ENCODE measurements at places on chromosomes 11 and 22.
A peak's percentile ranks its signal among the peaks of the same experiment; 100 is the strongest.

GRCh38 chr11:95147364-95147905 is 57.8 kb downstream of the ENDOD1 start:
- peak; percentile 88 for DNase-seq

GRCh38 chr22:46696229-46696518 is 41.9 kb downstream of the CERK start:
- DNase-seq = no peak

DNA sequence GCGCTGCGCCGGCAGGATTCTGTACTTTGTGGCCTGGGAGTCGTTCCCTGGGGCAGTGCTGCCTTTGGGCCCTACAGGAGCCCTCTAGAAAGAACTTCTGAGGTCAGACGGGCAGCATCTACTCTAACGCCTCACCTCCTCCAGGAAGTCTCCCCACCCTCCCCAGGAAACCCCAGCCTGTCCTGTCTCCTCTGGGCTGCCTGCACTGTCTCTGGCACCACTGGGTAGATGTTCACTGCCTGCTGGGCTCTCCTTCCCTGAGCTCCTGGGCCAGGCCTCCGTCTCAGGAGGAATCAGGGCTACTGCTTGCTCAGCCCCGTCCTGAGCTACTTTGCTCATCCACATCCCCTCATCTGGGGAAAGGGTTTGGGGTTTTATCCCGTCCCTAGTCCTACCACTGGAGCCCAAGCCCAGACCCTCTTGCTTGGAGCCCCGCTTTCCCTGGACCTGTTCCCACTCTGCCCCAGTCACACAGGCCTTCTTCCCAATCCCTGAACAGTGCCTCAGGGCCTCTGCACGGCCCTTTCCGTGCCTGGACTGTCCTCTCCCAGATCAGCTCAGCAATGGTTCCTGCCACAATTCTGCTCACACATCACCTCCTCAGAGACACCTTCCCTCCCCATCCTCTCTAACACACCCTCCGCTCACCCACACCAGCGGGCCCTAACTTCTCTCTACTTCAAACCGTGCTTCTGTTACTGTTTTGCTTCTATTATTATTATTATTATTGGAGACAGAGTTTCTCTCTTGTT is 11.3 kb upstream of the TREH start:
- no peak for DNase-seq

GRCh38 chr22:42949159-42949558 is 65.8 kb downstream of the PACSIN2 start:
- DNase-seq = no peak

DNA sequence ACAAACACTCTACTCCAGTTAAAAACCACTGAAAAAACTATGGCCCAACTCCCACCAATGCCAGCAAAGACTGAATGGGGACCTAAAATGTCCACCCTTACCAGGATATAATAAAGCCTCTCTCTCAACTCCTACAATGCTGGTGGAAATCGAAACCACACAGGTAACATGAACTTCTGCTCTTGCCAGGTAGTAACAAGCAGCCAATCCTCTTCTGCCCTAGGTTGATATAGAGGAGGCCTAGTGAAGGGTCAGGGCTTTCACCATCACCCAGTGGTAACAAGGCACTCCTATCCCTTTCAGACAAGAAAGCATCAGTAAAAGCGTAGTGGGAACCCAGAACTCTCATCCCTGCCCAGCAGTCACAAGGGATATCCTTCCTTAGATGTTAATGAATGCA is 22.6 kb downstream of the DCUN1D5 start:
- no peak for DNase-seq

- DNase-seq = no peak
These were observed 272.0 kb upstream of the SESN3 start for GRCh38 chr11:95503047-95503446.

DNA sequence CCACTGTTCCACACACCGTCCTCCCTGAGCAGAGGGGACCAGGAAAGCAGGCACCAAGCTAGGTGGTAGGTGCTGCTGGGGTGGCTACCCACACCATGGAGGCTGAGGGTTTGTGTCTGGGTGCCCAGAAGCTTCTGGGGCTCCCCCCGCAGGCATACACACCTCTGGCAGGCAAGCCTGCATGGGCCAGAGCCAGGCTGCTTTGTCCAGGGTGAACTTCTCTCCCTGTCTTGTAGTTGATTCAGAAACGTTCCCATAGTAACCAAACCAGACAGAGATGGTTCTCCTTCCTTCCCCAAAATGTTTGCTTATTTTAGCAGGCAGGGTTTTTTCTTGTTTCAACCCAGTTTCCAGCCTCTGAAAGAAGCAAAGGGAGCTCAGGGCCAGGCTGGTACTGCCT is 40.9 kb upstream of the SUSD2 start:
- DNase-seq = no peak

- no peak for DNase-seq
These were observed 15.8 kb downstream of the MYEOV start for GRCh38 chr11:69309631-69310280.

DNA sequence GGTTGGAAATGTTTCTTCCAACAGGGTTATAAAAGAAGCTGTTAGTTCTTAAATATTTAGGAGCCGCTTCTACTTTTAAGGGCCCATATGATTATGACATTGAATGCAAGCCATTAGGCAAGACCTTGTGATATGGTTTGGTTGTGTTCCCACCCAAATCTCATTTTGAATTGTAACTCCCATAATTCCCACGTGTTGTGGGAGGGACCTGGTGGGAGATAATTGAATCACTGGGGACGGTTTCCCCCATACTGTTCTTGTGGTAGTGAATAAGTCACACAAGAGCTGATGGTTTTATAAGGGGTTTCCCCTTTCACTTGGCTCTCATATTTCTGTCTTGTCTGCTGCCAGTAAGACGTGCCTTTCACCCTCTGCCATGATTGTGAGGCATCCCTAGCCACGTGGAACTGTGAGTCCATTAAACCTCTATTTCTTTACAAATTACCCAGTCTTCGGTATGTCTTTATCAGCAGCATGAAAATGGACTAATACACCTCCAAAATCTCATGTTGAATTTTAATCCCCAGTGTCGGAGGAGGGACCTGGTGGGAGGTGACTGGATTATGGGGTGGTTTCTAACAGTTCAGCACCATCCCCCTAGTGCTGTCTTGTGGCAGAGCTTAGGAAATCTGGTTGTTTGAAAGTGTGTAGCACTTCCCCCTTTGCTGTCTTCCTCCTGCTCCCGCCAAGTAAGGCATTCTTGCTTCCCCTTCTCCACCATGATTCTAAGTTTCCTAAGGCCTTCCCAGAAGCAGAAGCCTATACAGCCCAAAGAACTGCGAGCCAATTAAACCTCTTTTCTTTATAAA is 4.3 kb downstream of the CD59 start:
- no peak for DNase-seq

DNA sequence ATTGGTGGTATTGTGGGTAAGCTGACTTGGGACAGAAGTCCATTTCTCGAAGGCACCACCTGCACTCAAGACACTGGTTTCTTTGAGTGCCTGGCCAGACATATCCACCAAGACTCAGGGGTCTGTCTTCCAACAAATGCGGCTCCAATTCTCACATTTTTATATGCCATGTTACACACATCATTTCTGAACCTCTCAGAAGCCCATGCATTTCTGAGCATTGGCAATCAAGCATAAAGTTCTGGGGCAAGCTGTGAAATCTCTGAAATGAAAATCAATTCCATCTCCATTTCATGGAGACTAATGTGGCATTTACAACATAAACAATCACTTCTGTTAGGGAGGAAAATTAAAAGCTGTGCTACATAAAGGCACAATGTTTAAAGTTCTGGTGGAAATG is 243.7 kb downstream of the KIRREL3 start:
- no peak for DNase-seq

DNA sequence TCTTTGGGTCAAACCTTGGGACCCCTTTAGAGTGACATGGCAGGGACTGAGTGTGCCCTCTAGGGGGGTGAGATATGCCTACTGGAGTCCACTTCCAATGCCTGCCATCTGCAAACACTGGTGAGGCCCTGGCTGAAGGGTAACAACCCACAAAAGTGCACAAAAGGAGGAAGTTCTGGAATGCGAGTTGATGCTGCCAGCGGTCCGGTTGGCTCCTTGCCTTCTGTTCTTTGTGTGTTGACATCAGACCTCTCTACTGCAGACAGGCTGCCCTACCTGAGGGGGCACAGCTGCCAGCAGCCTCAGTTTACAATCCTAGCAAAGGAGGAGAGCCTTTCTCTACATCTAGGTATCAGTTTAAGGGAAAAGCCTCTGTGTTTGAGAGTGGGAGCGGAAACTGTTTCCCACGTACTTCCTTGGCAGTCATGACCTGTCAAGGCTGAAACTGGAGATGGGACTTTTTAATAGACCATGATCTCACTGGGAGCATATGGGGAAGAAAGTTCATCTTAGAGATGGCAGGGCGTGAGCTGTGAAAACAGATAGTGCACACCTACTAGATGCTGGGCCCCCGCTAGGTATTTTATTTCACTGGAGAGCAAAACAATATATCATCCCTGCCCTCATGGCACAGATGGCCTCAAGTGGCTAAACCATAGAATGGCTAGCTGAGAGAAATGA is 27.2 kb downstream of the BMAL1 start:
- DNase-seq = no peak

DNA sequence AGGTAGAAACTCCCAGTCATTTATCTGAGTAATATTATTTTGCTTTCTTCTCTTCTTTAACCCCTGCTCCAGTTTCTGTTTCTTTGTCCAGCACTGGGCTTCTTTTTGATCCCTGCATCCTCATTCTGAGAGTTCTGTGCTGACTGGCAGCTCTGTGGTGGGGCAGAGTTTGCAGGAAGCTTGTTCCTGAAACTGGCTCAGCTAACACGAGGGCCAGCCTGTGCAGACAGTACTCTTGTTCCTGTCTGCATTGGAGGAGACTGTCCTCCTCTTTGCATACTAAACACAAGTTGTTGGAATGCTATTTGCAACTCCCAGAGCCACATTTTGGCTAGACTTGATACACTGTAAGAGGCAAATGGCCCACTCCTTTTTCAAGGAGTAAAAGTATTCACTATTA is 93.1 kb upstream of the HORMAD2 start:
- DNase-seq = no peak

DNA sequence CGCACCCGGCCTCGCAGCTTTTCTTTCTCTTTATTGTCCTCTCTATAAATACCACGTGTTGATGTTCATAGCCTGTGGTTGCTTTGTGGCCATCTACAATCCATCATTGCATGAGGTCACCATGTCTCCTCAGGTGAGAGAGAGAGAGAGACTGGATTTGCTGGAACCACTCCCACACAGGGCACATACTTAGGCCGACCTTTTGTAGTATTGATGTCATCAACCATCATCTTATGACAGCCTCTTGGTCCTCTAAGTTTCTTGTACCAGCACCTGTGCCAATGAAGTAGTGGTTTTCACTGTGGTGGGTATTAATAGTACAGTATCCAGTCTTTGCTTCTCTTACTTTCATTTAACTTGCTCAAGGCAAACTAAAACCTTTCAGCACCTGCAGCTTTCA is 22.8 kb upstream of the P2RY6 start:
- DNase-seq = no peak

DNA sequence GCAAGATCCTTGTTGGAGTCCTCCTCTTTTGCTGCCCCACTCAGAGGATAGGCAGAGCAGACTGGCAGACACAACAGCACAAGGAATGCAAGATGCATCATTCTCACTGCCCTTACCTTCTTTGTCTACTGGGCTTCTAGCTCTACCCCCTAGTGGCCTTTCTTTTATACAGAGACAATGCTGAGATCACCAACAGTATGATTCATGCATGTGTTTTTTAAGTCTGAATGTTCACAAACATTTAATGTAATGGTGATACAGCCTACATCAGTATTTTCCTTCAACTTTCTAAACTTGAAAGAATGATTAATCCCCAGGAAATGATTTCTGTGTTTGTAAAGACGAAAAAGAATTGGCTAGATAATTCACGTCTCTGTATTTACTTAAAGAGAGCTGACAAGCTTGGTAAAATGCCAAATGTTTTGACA is at the start of gene MMP10:
Gene MMP10, minus strand, starts transcription at position 138 of the 428 bp plus-strand sequence. Its CDS starts 37 bp downstream, at position 101.
- DNase-seq = peak; percentile 45

DNA sequence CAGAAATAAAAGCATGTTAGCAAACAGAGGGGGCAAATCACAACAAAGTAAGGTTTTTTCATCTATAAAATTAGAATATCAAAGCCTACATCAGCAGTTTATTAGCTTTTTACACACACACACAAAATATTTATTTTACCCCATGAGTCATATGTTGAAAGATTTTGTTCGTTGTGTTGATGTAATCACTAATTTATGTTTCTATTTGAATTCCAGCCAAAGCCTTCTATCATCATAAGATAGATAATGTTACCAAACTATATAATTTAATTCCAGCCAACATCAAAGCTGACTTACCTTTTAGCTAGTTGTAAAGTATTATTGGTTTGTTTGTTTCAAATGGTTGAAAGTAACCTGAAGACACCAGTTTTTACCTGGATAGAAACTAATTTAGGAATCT is 458.0 kb upstream of the ARHGAP42 start:
- DNase-seq = no peak

DNA sequence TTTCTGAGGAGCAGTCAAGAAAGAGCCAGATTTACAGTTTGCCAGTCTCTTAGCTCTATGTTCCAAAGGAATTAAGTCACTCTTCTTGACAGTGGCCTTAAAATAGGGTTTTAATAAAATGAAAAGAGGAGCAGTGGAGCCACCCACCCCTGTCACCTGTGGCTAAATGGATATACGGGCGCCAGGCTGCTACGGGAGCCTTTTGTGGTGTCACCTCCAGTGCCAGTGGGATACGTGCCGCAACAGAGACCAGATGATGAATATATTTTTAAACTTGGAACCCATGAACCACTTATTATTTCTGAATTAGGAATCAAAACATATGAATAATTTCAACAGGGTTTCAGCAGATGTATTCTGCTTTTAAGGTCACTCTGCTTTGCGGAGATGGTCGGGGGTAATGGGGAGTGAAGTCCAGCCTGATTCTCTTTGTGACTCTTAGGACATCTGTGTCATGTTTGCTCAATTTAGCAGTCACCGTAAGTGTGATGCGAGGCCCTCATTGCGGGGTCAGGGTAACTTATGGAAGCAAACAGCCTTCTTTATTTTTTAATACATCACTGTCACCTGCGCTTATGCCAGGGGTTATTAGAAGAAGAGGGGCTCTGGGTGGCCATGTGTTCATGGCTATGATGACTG is 64.3 kb downstream of the ZBTB16 start:
- DNase-seq = no peak

GRCh38 chr11:1889224-1889930 is 2.3 kb downstream of the PRR33 start:
- no peak for DNase-seq

DNA sequence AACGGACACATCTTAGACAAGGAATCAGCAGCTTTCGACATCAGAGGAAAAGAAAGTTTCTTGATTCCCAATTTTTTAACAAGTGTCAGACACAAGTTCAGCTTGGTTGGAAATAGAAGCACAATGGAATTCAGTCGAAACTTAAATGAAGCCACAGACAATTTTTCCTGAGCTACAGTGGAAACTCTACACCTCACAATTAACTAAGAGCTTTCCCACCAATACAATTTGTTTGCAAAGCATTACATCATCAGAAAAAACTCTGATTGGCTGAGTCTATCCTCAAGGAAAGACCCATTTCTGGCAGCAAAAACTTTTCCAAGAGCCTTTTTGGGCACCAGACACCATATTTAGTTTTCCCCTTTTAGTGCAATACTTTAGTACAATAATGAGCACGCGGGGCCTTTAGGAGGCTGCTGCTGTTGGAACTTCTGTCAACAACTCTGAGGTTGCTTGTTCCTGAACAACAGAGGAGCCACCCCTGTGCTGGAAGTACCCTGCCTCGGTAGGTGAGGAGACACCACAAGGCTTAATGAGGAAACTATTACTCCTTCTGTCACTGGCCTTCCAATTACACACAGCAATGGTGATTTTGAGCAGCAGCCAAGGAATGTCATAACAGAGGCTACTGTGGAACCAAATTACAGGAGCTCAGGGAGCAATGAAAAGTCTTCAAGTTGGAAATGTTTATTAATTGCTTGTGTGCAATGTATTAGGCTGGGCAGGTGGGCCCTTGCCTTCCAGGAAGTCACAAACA is 61.9 kb upstream of the BARX2 start:
- DNase-seq = peak; percentile 6
